ENCODE measurements at places on chromosomes 16 and 17.

DNA sequence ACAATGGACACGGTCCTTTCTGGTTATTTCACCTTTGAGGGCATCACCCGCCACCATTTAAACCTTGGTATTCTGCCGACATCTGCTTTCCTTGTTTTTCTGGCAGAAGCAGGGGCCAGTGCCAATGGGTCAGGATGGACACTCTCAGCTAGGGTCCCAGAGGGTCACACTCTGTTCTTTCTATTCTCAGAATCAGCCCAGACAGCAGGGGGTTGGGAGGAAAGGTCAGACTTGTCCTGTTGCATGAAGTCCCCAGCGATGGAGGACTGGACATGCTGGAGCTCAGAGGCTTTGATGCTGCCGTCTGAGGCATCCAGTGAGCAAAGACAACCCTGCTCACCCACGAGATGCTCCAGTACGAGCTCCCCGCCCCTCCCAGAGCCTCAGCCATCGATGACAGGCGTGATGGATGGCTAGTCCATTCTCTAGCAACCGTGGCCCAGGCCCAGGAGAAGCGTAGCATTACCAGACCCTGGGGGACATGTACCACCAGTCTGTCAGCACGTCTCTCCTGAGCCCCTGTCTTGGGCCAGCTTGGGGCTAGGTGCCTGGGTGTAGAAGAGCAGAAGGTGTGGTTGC, 62.0 kb downstream of the FOXL1 start:
- DNase-seq: no peak

- DNase-seq: peak; percentile 44
Observed at GRCh38 chr16:66116163-66117002, 250.1 kb upstream of the CDH5 start.

DNA sequence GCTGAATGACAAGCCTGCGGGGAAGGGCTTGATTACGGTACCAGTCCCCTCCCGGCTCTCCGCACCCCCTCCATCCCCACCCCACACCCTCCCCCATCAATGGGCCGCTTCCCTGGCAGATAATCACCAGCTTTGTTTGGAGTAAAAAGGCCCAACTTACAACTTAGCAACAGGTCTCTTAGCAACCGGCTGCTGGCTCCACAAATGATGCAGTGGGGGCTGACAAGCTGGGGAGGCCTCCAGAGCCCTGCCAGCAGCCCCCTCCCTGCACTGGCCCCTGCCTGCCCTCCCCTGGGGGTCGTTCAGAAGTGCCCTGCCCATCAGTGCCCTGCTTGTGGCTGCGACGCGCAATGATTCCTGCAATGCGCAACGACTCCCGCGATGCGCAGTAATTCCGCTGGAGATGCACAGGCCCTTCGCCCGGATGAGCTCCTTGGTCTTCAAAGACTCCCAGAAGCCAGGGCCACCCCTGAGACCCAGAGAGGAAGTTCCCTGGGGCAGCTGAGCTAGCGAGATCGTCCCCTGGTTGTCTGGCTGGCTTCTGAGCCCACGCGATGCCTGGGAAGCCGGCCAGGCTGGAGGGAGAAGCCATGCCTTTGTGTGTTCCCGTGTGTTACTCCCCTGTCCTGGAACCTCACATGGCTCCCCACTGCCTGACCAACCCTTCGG, 23.3 kb downstream of the CPNE2 start:
- no peak for DNase-seq

DNA sequence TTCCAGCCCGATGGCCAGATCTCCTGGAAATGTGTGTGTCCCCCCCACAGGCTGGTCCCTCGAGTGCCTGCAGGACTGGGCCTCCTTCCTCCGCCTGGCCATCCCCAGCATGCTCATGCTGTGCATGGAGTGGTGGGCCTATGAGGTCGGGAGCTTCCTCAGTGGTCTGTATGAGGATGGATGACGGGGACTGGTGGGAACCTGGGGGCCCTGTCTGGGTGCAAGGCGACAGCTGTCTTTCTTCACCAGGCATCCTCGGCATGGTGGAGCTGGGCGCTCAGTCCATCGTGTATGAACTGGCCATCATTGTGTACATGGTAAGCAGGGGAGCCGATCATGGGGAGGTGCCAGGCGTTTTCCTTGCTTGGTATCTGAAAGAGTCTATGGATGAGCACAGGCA, 22.1 kb downstream of the SLC47A1 start:
- DNase-seq: no peak
